ENCODE measurements at places on chromosomes 3 and 15. TPM values are rescaled to one million over a fixed set of nuclear protein-coding genes. Genes with fewer than 3 reads are reported as not detected.

The HRH1 gene
- total RNA-seq, result 9.1 TPM

The TMIE gene
- total RNA-seq, result 0.26 TPM

DNA sequence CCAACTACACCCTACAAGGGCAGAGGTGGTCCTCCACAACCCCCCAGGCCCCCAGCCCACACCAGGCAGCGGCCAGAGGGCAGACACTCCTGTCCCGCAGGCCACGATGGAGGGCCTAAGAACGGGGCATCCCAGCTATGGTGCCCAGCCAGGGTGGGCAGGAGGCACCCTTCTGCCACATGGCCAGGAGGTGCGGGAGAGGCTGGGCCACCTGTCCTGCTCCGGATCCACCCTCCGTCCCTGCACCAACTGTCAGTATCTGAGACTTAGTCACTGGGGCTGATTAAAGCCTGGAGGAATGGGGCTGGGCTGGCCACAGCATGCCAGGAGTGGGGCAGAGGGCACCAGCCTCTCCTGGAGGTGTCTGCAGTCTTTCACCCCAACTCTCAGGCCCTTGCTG lies 37.9 kb downstream of the TNK2 start:
- no peak overlapping the region for H3K27ac ChIP-seq
- H3K4me1 ChIP-seq, result no peaks in the 10 kb centered on the region
- no peaks in the 10 kb centered on the region for H3K27me3 ChIP-seq
- H3K36me3 ChIP-seq, result peaks cover 32% of the 10 kb centered on the region

DNA sequence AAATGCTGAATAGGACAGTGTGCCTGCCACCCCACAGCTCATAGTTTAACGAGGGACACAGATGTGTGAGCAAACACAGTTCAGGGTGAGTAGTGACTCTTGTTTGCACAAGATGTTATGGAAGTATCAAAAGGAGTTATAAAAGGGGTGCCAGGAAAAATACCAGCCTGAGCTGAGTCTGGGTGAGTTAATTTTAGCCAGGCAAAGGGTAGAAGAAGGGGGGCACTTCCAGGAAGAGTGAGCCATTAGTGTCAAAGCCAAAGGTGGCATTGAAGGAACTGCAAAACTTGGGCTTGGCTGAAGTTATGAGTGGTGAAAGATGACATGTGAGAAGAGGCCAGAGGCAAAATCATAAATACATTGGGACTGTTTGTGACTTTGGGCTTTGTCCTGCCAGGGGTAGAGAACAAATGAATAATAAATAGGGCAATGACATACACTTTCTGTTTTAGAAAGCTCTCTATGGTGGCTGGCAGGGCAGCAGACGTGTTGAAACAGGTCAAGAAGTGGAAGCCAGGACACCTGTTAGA lies 1.9 kb upstream of the SPPL2A start:
- H3K27me3 ChIP-seq, result no peaks in the 10 kb centered on the region
- no peak for DNase-seq
- H3K4me1 ChIP-seq, result peaks cover 40% of the 10 kb centered on the region
- no peak overlapping the region for H3K27ac ChIP-seq

- no peaks in the 10 kb centered on the region for H3K27me3 ChIP-seq
- no peak for DNase-seq
- no peaks in the 10 kb centered on the region for H3K4me1 ChIP-seq
- no peaks in the 10 kb centered on the region for H3K36me3 ChIP-seq
Observed at GRCh38 chr15:39843565-39843964, 60.9 kb upstream of the FSIP1 start.

DNA sequence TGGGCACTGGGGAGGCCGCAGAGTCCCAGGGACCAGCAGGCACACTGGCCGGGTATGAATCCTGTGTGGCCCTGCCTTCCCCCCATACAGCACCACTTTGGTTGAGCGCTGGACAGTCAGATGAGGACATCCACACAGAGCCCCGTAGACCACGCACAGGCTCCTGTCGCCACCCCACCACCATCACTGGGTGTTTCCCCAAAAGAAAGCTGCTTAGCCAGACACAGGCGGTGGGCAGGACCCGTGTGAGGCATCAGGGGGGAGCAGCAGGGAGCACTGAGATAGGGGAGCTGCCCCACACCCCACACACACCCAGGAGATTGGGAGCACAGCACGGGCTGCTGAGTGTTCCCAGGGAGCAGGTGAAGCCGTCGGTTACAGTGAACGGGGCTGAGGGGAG lies 42.4 kb upstream of the SLC41A3 start:
- H3K4me1 ChIP-seq, result peaks cover 15% of the 10 kb centered on the region
- DNase-seq, result no peak
- H3K27ac ChIP-seq, result no peak overlapping the region
- no peaks in the 10 kb centered on the region for H3K27me3 ChIP-seq
- H3K36me3 ChIP-seq, result peaks cover 9% of the 10 kb centered on the region
- H3K4me3 ChIP-seq, result no peak overlapping the region

All from Calu3 (cell line).